Suprapubic skin (tissue), 4 donors: ENCODE measurements at places on chromosomes 2 and 18.

DNA sequence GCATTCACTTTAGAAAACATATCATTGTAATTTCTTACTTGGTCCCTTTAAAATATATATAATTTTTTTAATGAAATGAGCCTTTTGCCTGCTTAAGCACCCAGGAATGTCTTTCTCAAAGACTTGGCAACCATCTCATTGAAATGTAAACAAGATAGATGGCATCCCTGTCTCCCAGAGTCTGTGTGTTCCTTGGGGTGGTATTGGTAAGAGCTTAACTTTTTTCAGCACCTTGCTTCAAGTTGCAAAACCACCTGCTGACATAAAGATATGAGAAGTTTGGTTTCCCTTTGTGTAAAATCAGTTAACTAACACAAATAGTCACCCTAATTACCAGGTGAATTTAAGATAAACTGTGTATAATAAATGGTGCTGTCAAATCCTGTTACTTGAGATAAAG, 266.9 kb downstream of the DSC3 start:
- no peak for DNase-seq

GRCh38 chr18:25360301-25360899, 8.4 kb upstream of the ZNF521 start:
- no peak for DNase-seq

- DNase-seq = no peak
Measured at GRCh38 chr2:105087273-105087672, 49.4 kb downstream of the MRPS9 start.

DNA sequence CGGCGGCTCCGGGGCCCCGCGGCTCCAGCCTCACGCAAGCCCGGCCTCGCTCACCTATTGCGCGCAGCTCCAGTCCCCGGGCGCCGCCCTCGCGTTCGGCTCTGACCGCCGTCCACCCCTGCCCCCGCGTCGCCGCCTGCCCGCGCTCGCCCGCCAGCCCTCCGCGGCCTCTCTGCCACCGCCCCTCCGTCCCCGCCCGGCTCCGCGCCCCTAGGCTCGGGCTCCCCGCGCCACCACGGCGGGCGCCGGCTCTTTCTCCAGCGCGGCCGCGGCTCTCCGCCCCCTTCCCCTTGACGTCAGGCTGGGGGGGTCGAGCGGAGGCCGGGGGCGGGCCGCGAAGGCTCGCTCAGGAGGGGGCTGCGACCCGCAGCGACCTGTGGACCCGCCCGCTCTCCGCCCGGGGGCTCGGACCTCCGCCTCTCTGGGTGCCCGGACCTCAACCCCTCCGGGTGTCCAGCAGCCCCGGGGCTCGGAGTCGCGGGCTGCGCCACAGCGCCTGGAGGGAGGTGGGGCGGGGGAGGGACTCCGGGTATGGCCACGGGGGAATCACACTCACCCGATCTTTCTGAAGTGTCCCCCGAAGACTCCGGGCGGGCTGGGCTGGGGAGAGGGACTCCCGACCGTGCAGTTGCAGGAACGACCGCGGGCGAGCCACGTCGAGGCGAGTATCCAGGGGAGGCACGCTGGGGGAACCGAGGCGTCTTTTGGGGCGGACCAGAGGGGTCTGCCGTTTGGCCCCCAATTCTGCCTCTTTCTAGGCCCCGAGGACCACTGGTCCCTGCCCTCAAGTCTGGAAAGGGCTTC, at the start of gene SEMA4C:
Gene SEMA4C (minus strand): TSS at position 259 of the 804 bp plus-strand sequence. CDS start 2,194 bp downstream, outside the sequence.
- DNase-seq = peak; percentile 80

DNA sequence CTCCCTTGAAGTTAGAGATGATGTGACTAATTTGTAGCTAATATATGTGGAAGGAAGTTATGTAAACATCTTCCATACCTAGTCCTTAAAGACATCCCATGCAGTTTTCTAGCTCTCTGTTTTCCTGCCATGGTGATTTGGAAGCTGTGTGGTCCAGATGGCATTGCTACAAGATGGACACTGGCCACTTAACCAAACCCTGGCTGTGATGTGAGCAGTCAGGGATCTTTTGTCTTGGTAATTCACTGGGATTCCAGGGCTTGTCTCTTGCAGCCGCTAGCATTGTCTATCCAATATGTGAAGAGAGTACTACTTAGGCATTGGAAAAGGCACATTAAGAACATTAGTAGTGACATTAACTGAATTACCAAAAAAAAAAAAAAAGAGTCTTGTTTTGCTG, 139.9 kb upstream of the DOCK10 start:
- DNase-seq = no peak

GRCh38 chr2:101204400-101205115, 48.1 kb upstream of the CNOT11 start:
- DNase-seq = no peak

- DNase-seq = no peak
Measured at GRCh38 chr2:24577481-24577880, 86.4 kb downstream of the NCOA1 start.

GRCh38 chr2:67159929-67160328, 237.2 kb upstream of the ETAA1 start:
- no peak for DNase-seq

DNA sequence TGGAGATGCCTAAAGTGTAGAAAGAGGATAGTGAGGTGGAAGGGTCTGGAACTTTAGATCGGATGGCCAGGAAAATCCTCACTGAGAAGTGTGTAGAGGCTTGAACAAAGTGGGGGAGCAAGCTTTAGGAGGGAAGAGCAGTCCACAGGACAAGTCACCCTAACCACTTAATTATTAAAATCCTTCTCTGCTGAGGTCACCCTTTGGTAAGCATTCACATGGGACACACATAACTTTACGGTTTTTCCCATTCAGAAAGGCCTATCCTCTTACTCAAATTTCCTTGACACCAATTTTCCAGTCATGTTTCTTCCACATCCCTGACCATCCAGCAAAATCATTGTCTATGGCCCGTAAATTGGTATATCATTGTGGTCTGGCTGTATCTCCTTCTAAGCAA, 31.0 kb upstream of the ZEB2 start:
- DNase-seq = no peak

DNA sequence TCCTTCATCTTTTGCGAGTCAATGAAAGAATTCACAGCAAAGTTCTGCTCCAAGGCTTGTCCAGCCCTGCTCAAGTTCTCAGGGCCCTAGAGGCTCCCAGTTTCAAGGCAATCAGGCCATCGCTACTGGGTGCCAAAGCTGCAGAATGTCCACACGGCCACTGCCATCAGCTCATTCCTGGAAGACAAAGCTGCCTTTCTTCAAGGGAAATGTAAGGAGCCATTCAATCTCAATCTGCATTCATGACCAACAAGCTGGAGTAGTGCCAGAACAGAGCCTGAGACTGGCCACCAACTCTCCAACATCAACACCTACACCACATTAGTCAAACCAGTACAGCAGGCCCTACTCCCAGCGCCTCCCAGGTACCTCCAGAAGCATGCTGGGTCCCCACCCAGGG, 202.2 kb downstream of the TCF4 start:
- DNase-seq = no peak

DNA sequence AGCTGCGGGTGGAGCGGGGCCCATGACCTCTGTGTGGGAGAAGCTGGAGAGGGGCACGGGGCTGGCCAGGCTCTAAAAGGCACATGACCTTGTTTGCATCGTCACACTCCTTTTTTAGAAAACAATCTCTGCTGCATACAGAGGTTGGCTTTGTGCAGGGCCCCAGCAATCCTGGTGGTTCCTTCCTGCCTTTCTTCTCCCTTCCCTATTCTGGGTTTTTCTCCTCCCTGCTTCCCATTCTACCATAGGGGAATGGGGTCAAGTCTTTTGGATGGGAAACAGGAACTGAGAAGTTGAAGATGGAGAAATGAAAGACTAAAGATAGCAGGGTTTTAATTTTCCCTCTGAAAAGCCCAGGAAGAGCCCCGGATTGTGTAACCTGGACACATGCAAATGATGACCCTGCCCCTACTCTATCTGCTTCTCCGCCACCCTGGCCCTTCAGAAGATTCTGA, 53.9 kb downstream of the ASAP2 start:
- DNase-seq = no peak

DNA sequence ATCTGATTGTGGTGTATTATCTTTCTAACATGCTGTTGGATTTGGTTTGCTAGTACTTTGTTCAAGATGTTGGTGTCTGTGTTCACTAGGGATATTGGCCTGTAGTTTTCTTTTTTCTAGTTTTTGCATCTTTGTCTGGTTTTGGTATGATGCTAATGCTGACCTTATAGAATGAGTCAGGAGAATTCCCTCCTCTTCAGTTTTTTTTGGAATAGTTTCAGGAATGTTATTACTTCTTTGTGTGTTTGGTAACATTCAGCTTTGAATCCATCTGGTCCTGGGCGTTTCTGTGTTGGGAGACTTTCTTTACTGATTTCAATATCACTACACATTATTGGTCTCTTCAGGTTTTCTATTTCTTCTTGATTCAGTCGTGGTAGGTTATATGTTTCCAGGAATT, 124.2 kb upstream of the EPB41L5 start:
- DNase-seq = no peak

- DNase-seq = no peak
Measured at GRCh38 chr2:197332641-197333040, 22.1 kb upstream of the ANKRD44 start.

DNA sequence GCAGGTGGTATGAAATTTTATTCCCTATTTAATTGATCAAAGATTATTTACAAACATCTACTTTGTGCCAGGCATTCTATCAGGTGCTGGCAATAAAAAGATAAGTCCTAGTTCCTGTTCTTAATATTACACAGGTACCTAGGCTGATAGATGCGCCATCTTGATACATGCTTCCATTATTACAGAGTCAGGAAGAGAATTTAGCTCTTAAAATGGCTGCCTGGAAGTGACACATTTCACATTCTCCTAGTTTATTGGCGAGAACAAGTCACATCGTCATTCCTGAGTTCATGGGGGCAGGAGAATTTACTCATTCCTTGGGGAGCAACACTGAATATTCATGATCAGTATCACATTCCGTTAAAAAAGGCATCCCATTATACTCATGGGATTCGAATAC, 1.1 kb upstream of the DARS1 start:
- DNase-seq = no peak

DNA sequence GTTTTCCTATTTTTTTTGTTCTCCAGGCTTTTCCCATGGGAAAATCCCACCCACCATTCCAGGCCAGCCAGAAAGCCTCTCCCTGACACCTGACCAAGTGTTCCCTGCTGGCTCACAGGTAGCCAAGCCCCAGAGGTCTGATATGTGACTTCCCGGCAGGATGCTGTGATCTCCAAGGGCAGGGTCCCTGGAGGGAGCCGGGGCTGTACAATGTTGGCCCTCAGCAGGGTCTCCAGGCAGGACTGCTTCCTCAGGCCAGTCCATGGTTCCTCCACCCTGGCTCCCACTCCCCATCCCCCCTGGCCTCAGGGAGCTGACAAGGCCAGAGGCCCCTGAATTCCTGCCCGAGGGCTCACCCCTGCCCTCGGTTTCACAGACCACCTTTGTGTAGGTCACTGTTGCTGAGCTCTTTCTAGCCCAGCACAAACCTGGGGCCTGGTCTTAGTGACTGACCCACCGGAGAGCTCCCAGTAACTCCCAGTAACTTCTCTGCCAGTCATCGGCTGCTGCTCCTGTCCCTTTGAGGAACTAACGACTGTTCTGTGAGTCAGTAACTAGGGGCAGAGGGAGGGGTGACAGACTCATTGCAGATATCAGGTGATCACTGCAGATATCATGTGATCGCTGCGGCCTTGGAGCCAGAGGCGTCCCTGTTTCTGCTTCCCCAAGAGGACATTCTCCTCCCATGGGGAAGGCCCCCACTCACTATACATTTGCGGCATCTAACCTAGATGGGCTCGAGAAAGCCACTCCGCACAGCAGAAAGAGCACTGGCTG, 38.7 kb downstream of the SDC1 start:
- DNase-seq = no peak

GRCh38 chr2:169897834-169898233, 70.6 kb downstream of the UBR3 start:
- DNase-seq = no peak

DNA sequence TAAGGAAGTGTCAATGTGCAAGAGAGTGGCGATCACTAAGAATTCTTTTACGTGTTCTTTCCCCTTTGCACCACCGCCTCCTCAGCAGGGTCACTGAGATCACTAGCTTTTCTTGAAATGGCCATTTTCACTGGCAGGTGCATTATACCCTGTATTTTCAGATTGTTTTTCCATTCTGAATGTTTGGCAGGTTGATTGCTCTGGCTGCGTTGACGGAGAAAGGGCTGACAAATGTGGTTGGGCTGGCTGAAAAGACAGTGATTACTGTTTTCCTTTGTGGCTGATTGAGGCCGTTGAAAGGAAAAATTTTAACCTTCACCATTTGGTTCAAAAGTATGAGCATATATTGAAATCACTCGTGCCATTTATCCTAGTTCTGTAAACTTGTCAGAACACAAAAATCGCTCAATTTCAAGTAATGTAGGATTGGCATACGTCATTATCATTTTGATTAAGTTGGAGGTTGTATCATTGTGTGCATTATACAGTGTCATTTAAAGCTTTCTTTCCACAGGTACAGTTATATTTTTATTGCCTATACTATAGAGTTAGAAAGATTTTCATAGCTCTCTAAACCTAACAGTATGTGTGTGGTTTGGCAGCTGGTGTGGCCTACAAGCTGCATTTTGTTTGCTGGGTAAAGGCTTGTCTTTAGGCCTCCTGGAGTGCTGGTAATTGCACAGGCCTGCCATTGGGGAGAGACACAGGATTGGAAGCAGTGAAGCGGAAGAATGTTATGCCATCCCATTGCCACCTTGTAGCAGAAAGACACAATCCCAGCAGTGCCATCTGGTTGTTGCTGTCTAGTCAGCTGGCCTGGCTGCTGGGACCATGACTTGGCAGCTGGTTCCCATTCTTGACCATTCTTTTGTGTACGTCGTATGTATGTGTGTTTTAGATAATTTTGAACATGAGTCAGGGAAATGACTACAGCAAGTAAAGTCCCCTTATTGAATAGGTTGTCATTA, 36.7 kb downstream of the DYNC1I2 start:
- no peak for DNase-seq

DNA sequence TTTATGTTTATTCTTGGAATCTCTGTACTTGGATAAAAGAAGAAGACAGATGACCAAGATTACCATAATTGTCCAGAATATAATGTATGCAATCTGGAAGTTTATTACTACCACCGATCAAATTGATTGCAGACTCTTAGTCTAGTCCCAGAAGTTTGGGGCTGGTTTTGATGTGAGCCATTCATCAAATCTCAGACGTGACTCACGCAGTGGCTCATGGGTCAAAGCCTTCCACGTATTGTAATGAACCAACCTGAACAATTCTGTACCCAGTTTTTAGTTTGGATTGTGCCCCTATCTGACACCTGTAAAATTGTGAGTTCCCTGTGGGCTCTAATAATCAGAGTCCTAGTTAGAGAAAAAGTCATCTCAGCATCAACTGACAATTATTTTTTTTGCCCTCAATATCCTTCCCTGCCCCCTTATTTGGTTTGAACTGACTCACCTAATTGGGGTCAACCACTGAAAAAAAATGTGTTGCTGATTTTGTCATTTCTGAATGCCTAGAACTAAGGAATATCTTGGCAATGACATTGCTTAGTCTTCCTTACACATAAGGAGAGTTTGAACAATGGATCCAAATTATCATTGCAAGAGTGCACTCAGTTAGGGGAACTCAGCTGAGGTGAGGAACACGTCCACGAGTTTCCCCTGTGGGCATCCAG, 219.5 kb upstream of the NRP2 start:
- no peak for DNase-seq

- no peak for DNase-seq
Measured at GRCh38 chr18:41155910-41156851, 798.9 kb upstream of the PIK3C3 start.

GRCh38 chr2:3519255-3520205, at the start of gene ADI1:
ADI1 (minus strand) TSS chr2:3519531; CDS start chr2:3519487, 44 bp downstream.
- peak; percentile 91 for DNase-seq

- no peak for DNase-seq
Measured at GRCh38 chr2:113755035-113755834, 1.2 kb downstream of the SLC35F5 start.
